Fibroblast of lung (primary cell): ENCODE measurements at places on chromosomes 6 and 20.
A peak's percentile ranks its signal among the peaks of the same experiment; 100 is the strongest.

GRCh38 chr6:16602035-16602434 lies 159.2 kb downstream of the ATXN1 start:
- no peak for DNase-seq

GRCh38 chr6:24856901-24857670 lies 58.4 kb upstream of the ARMH2 start:
- no peak for DNase-seq

DNA sequence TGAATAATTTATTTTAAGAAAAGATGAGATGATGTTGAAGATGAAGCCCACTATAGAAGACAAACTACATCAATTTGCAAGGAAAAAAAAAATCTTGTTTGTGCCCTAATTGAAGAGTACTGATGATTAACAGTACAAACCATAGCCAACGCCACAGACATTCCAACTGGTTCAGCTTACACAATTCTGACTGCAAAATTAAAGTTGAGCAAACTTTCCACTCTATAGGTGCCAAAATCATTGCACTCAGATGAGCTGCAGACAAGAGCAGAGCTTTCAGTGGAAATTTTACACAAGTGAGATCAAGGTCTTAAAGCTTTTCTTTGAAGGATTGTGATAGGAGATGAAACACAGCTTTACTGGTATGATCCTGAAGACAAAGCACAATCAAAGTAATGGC lies 85.3 kb downstream of the OGFRL1 start:
- DNase-seq: no peak

DNA sequence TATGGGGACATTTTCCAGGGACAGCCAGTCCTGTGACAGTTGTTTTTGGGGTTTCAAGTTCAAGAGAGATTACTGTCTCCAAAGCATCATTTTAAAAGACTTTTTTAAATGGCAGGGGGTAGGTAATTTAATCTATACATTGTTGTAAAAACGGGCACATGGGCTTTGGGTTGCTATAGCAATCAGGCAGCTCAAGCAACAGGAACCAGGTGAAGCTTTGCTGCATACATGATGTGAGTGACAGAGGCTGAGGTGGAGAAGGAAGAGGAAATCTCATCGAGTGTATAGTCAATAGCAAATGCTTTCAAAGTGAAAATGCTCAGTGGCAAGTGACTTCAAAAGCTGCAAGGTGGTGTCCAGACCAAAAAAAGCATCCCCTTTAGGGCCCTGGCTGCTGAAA lies 277.4 kb upstream of the JAG1 start:
- DNase-seq: no peak

DNA sequence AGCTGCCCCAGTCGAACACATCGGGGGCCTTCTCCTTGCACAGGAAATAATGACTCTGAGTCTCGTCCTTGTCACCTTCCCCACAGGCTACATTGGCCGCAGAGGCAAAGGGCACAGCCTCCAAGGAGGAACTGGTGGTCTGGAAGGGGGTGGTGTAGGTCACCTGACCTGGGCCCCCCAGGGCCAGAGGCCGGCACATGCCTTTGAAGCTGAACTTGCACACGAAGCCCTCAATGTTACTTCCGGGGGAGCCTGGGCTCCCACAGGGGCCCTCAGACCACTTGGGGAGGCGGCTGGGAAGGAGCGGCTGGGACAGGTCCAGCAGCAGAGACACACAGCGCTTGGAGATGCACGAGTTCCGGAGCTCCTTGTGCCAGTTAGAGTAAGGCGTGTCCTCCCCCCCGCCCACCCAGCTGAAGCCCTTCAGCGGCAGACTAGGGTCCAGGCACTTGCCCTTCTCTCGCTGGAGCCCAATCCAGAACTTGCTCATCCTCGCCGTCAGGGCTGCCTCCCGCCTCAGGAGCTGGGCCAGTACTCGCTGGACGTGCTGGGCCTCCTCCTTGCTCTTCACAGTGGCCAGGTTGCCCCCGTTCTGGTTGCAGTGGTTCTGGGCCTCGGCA lies 578 bp downstream of the CD93 start:
- no peak for DNase-seq

DNA sequence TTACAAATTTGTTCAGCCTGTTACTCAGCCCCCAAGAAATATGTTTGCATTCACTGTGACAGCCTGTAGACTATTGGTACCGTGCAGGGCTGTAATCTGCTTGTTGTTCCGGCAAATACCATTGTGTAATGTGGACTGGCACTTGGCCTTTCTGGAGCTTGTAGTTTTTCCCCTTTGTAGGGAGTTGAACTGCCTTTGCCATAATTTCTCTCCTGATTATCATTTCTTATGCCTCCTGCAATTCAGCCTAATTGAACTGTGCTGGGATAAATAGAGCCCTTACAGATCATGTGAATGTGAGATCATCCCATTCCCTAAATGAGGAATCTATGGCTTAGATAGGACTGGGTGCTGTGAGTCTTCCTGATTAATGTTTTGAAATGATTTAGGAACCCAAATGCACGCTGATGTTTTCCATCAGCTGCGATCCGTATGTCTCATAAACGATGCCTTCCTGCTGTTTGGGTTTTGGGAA lies 185.1 kb downstream of the JARID2 start:
- DNase-seq: no peak

DNA sequence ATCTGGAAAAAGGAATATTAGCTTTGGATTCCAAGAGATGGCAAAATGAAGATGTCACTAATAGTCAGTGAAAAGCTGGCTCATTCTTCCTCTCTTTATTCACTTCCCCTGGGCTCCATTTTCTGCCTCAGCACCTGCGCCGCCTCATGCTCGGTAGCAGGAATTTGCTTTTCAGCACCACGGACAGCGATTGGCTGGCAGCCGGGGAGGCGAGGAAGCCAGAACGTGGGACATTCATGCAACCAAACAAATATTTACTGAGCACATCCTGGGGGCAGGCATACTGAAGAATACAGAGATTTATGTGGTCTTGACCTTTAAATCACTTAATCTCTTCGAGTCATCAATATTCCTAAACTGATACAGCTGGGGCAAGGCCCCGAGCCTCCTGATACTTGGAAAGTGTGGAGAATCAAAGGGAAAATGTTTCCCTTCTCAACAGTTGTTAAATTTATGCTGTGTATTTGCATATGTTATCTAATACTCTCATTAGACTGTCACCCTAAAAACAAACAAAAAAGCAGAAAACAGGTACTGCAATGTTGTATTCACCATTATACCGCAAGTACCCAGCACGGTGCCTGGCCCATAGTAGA lies 12.1 kb upstream of the PDYN start:
- peak; percentile 50 for DNase-seq
